ENCODE measurements at places on chromosomes 6 and 20.

DNA sequence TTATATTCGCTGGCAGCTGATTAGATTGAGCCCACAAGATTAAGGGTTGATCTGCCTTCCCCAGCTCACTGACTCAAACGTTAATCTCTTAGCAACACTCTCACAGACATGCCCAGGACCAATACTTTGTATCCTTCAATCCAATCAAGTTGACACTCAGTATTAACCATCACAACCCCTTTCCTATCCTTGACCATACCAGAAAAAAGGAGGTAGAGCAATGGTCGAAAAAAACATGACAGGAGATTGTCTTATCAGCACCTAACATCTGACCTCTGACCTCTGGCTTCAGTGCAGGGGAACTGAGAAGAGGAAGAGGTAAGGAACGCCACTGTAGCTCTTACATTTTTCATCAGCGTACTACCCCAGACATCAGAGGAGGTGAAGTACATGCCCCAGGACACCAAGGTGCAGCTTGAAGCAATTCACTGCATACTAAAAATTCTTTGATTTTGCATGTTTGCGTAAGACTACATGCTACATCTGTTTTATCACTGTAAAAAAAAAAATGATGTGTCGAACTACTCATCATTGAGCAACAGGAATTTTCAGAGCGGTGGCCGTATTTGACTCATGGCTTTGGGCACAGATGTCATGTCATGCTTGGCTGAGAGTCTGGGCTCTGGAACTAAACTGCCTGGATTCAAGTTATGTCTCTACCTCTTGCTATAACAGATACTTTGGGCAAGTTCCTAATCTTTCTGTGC is 188.0 kb upstream of the TAB2 start:
- peak; percentile 84 for DNase-seq

DNA sequence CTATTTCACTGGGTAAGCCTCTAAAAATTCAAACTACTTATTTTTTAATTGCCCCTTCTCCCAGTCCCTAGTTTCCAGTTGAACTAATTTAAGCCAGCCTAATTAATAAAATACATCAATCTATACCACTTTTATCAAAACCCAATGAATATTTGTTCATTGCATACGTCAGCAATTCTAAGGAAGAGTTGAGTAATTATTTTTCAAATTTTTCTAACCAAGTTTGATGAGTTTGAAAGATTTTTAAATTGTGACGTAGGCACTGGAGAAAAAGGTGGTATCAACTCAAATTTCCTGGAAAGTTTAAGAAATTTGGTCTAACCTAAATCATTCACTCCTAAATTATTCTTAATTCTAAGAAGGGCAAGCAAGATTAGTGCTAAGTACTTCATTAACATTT is 35.7 kb downstream of the COL21A1 start:
- DNase-seq, result no peak

GRCh38 chr20:31972471-31973021 is 4.6 kb downstream of the XKR7 start:
- no peak for DNase-seq

DNA sequence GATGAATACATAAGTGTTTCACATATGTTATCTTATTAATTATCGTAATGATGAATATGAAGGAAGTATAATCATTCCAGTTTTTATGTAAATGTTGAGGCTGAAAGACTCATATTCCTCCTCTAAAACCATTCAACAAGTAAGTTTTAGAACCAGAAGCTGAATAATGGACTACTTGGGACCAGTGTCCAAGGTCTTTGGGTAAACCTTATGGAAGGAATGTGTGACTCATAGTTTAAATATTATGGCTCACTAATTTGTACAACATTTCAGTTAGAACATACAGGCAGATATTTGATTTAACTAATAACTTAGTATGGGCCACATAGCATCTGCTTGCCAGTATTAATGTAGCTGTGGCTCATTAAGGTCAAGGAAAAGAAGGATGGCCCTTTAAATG is 209.6 kb downstream of the TFAP2B start:
- DNase-seq, result no peak

DNA sequence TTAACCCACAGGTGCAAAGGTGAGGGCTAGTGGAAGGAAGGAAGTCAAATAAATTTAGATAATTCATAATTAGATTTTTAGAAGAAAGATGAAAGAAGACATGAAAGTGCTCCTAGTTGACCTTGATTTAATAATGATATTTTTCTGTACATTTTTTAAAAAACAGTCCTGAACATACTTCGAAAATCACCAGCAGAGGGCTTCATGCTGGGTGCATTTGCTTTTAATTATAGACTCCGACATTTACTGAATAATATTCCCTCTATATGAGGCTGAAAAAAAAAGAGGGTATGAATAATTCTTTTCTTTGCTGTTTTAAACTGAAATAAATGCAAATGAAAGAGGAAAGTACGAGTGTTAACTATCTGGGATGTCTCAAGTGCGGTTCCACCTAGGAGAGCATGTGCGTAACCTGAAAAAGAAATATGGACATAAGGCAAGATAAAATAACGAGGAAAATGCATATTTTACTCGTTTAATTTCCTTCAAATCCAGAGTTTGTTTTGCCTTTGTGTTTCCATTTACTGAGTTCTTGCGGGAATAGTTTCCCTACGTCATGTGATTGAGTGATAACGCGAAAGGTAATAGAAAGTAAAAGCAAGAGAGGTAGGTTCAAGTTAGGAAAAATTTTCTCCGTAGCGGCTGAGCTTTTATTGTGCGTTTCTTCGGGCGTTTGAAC is 3.1 kb upstream of the TFAP2B start:
- peak; percentile 33 for DNase-seq

DNA sequence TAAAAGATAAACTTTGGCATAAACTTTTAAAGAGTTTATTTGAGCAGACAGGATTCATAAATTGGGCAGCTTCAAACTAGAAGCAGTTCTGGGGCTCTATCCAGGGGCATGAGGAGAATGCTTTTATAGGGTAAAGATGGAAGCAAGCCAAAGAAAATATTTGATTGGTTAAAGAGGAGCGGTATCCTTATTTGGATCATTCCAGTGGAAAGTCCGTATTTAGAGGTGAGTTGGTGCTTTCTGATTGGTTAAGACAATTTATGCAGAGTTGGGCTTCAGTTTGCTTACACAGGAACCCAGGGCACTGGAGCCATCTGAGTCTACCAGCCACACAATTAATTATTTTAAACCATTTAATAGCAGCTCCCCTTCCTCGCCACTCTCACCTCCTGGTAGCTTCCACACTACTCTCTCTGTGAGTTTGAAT is 37.9 kb upstream of the RNF217 start:
- DNase-seq, result no peak

- no peak for DNase-seq
These were observed 48.2 kb upstream of the JAG1 start for GRCh38 chr20:10721976-10722375.

GRCh38 chr6:138817799-138818198 is 21.9 kb downstream of the ECT2L start:
- DNase-seq, result peak; percentile 84

DNA sequence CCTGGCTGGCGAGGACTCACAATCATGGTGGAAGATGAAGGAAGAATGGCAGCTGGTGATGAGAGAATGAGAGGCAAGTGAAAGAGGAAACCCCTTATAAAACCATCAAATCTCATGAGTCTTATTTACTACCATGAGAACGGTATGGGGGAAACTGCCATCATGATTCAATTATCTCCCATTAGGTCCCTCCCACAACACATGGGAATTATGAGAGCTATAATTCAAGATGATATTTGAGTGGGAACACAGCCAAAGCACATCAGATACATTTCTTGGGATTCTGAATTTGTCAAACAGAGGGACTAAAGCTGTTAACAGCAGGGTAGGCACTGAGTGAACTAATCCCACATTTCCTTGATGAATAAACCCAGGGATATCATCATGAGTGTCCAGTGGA is 116.2 kb upstream of the PLCB4 start:
- no peak for DNase-seq

GRCh38 chr20:37841389-37841788 is 61.5 kb upstream of the VSTM2L start:
- DNase-seq, result no peak

DNA sequence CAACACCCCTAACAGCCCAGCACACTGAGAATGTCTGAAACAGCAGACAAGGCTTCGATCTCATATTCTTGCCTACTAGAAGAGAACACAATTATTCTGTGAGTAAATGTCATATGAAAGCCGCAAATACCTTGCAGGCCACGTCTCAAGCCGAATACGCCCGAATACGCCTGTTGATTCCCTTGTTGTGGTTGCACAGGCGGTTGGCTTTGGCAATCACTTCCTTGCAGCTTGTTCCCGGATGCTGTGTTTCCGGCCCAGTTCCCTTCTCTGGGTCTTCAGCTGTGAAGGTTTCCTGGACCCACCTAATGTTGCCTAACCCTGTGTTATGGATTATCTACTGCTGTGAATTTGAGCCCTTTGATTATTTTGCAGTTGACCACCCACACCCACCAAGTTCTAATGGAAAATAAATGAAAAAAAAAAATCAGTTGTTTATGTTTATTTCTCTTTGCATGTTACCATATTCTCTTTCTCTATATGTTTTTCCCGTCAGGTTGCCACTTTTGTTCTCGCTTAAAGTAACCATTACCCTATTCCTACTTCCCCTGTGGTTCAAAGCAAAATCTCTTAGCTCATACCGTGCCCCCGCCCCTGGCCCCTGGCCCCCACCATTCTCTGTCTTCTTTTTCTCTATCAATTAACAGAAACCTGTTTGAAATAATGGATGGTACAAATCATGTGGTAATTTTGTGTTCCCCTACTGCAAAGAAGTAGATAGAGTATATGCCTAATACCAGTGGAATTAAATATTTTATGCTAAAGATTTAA is 172.4 kb downstream of the ADGB start:
- no peak for DNase-seq

- peak; percentile 81 for DNase-seq
These were observed 65.1 kb downstream of the CGA start for GRCh38 chr6:87029711-87030314.

GRCh38 chr6:85127696-85128243 is 322.1 kb upstream of the NT5E start:
- no peak for DNase-seq

GRCh38 chr6:35317483-35318195 is 20.0 kb downstream of the DEF6 start:
- no peak for DNase-seq

GRCh38 chr6:84280639-84281038 is 53.2 kb upstream of the CEP162 start:
- DNase-seq, result no peak

DNA sequence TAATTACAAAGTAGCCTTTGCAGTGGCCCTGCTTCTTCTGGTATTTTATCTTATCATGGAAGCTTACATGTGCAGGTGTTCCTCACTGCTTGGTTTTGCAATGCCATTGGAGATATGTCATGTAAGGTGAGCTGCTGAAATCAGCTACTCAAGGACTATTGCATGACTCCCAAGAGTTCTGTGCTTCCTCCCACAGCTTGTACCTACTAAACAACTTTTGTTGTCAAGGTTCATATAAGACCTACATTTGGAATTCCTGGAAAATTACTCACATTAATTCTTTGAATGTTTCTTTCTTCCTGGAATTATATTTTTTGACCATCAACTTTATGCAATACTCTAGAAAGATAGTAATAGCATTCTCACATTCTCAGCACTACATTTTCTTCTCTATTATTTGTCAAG is 427.5 kb upstream of the HSF2 start:
- DNase-seq, result peak; percentile 71

DNA sequence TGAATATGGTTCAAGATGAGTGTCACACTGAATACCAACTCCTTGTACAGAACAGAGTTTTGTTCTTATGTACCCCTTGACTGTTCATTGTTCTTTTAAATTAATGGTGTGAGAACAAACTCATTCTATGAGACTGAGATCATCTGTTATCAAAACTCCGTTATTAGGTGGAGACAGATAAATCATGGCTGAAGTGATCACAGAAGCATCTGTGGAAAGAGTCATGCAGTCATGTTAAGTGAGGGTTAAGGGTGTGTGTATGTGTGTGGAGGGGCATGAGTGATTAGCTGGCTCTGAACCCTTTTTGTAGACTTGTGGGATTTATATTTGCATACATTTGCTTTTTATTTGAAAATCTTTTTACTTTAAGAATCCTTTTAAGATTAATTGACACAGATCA is 24.7 kb downstream of the ADGRG6 start:
- DNase-seq, result no peak

- no peak for DNase-seq
These were observed 199.4 kb upstream of the ZNF217 start for GRCh38 chr20:53792946-53793536.

DNA sequence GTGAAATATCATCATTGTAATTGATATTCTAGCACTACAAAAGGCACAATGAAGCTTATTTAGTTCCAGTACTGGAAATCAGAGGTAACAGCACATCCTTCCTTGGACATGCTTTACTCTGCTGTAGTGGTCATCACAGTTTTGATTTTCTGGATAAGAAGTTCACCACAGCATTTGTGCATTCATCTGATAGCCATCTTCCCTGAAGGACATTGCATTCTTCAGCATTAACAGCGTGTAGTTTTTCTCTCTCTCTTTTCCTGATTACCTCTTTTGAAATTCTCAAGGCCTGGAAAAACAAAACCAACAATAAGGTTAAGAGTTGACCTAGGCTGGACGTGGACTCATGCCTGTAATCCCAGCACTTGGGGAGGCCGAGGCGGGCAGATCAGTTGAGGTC is 19.6 kb downstream of the ECI2 start:
- no peak for DNase-seq

GRCh38 chr6:131398176-131398575 is 174.8 kb upstream of the ARG1 start:
- no peak for DNase-seq

- no peak for DNase-seq
These were observed 1.7 kb upstream of the MLIP start for GRCh38 chr6:54109586-54109985.

GRCh38 chr6:30238178-30238795 is 25.1 kb upstream of the TRIM26 start:
- peak; percentile 40 for DNase-seq

DNA sequence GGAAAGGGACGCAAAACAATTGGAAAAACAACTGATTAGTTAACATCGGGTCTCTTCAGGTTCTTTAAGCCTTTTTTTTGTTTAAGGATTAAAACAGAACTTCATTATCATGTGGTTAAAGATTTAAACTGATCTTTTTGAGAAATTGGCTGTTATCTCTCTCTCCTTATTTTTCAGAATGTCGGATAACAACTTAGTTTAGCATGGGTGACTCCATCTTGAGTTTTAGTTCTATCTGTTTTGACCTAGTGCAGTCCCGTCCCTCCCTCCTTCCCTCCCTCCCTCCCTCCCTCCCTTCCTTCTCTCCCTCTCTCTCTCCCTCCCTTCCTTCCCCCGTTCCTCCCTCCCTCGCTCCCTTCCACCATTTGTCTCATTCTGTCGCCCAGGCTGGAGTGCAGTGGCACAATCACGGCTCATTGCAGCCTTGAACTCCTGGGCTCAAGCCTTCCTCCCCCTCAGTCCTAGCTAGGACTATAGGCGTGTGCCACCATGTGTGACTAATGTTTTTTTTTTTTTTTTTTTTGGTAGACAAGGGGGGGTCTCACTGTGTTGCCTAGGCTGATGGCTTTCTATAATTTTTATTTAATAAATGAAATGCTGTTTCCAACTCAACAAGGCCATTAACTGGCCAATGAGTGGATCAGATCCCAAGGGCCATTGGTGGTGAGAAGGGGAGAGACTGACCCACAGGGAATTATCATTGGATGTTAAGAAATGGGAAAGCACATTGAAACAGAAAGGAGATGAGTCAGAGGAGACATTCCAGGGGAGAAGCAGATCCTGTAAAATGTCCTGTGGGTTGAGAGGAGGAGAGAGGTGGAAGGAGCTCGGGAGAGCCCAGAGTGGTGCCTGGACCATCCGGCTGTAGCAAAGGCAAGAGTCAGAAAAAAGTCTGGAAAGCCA is 13.6 kb downstream of the BAK1 start:
- peak; percentile 46 for DNase-seq
